ENCODE measurements at places on chromosomes 5 and 9.

DNA sequence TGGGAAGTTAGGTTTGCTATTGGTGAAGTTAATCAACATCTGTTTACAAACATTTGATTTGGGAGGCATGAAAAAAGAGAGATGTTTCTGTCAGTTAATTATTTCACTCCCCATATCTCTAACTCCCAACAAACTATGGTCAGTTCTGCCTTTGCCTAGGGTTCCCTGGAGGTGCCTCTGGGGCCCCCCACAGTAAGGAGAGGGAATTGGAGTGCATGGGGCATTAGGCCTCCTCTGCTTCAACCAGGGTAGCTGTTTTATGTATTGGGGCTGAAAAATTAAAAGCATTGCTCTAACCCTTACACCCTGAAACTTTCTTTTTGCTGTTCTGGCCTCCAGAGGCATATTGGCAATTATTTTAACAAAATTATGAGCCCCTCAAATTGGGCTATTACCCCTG, 32.3 kb downstream of the RUSC2 start:
- DNase-seq = no peak

DNA sequence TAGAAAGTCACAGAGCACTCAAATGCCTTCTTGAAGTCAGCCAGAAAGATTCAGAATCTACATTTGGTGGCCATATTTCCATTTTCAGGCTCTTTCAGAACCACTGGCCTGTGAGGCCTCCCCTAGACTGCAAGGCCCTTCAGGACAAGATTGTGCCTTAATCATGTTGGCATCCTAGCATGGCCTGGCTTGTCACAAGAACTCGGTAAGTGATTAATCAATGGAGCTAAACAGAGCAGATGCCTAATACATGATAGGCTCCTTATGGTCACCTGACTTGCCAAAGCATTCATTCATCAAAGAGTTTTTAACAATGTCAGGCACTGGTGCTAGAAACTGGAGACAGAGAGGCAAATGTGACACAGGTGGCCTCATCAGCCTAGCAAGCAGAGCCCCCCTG, 70.3 kb downstream of the PGM5 start:
- no peak for DNase-seq

DNA sequence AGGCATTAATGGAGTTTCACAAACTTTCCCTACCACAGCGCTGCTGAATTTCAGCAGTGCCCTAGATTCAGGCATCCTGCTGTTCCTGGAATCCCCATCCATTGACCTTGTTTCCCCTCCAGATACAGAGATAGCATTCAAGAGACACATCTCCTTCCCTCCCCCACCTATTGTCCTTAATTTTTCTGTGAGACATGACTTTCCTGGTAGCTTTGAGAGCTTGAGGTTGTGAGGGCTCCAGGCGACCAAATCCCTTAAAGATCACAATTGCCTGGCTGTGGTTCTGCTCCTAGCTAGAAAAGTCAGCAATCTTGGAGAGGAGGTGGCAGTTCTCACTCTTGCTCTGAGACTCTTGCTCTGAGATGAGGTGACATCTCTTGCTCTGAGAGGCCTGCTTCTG, 48.0 kb downstream of the PRR16 start:
- DNase-seq = no peak

DNA sequence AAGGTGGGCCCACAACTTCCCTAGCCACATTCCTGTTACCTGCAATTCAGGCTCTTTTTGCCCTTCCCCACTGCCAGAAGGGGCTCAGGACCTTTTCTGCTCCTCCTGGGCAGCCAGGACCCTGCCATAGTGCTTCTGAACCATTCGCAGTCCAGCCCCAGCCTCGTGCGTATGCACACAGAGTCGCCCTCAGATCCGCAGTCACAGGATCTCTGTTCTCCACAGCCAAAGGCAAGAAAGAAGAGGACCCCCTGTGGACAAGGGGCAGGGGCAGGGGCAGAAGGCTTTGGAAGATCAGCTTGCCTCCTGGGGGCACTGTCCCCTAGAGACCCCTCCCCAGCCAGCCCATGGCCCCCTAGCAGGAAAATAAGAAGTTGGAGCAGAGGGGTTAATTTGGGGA, 82.8 kb downstream of the PCDH1 start:
- DNase-seq = no peak

- DNase-seq = peak; percentile 2
These were observed 337.1 kb downstream of the GADD45G start for GRCh38 chr9:89941875-89942274.

DNA sequence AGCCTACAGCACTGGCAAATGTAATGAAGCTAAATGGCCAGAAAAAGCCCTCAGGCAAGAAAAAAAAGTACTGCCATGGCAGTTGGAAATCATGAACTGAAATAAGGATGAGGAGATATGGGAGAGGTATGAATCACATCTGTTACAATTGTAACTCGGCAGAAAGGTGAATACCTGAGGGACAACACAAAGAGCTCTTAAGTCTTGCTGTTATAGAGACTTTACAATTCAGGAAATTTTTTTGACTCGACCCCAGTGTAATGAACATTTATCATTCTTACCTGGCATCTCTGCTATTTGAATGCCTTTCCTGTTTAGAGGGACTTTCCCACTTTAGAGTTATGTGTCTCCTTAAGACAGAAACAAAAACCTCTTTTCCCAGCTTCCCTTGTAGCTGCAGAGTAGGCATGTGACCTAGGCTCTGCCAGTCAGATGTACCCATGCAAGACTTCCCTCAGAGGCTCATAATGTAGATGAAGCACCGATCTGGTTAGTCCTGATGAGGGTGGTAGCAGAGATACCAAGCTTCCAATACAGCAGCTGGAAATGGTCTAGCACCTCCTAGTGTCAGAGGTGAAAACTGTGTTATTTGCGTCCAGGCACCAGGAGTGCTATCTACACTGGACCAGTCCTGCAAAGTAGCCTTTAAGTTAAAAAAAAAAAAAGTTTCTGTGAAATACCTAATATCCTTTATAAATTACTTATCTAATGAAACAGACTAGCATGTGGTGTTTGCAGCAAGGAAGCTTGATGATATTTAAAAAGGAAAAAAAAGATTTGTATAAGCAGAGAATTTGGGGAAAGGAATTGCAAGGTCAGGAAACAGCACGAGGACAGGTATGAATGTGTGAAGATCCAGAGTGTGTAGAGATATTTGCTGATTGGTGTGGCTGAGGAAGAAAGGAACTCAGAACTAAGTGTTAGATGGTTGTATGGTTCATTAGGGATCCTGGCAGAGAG, 146.9 kb upstream of the SLC1A3 start:
- DNase-seq = no peak
